Suppressor macrophage (primary cell): ENCODE measurements at places on chromosomes 1 and 21.

- no peak for DNase-seq
Measured at GRCh38 chr1:86227026-86227425, 70.5 kb upstream of the COL24A1 start.

GRCh38 chr1:162144853-162145252 is 75.4 kb downstream of the NOS1AP start:
- DNase-seq = no peak

- no peak for DNase-seq
Measured at GRCh38 chr1:171429137-171429536, 56.2 kb upstream of the PRRC2C start.

DNA sequence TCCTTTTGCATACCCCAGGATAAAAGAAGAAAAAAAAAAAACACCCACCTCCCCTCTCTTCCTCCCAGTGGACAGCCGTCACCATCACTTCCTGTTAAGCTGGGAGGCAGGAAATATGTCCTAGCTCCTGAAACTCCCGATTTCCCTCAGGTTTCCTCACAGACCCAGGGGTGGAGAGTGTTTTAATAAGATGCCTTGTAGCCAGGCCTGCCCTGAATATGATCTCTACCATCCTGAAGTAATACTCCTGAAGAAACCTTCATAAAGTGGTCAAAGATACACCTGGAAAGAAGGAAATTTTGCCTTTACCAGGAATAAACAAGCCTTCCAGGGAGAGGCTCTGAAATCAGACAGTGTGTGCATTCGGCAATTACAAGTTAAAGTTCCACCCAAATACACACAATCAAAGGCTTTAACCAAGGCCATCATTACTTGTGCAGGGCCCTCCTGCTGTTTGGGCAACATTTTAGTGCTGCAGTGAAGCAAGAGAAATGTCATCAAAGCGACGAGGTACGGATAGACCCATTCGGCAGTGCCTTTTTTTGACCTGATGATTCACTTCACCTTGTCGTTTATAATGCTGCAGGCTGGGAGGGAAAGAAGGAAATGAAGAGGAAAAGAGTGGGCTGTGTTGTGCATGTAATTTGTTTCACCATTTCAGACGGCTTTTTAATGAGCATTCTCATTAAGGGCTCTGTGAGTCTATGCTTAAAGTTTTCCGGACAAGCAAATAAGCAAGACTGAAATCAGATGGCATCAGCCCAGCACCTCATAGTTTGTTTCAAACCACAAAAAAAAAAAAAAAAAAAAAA is 41.0 kb upstream of the RASAL2 start:
- no peak for DNase-seq

GRCh38 chr1:231236938-231237337 is 4.1 kb upstream of the GNPAT start:
- DNase-seq = no peak

DNA sequence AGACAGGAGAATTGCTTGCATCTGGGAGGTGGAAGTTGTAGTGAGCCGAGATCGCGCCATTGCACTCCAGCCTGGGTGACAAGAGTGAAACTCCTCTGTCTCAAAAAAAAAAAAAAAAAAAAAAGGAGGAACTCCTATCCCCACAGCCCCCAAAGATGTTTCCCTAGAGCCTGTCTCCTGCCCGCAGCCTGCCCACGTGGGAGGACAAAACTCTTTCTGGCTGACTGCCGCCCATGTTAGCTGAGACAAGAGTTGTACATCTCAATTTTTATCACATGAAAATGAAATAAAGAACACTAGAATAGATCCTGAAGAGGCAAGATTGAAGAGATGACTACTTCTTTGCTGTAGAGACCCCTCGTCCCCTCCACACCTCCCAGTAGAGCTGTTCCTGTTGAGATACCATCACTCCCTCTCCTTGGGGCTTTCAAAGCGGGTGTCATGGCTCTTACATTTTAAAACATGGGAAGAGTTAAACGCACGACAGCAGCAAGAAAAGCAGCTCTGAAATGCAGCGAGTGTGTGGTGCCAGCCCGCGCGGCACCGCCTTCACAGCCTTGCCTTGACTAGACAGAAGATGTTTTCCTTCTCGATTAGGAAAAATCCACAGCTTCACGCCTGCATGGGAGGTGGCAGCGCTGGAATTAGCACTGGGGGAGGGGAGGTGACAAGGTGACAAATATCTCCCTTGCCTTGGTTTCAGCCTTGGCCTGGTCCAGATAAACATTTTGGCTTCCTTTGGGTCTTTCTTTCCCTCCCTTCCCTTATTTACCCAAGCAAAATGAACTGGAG is 253.4 kb upstream of the CSF3R start:
- no peak for DNase-seq

DNA sequence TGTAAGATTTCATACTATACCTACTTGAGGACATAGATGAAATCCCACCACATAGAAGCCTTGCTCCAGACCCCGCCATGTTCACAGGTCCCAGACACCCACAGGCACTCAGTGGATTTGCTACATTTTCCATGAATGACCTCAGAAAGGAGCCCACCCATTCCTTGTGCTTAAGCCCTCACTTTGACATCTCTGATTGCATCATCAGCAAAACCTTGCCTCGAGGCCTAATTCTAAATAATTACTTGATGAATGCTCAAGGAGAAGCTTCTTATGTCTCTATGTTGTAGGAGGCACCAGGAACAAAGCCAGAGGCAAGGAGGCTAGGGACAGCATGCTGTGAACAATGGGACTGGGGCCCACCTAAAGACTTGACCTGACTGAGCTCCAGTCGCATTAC is 12.1 kb downstream of the OVGP1 start:
- no peak for DNase-seq

DNA sequence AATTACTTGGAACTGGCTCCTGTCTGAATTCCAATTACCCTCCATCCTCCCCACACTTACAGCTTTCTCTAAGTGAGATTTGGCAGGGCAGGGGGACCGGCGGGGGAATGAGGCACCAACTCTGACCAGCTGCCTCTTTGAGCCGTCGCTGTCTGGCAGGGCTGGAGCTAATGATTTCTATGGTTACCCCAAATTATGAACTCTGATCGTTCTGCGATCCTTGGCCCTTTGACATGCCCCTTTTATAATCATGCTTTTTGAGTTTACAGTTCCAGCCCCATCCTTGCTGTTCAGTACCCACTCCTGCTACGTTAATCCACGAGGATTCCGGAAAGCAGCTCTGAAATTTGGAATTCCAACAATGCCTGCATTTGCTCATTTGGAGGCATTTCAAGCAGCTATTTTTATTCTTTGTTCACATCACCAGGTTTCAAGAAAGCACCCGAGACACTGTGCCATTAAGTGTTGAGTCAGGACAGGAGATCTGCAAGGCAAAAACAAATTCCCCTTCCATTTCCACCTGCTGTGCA is 54.6 kb upstream of the LBR start:
- DNase-seq = no peak

DNA sequence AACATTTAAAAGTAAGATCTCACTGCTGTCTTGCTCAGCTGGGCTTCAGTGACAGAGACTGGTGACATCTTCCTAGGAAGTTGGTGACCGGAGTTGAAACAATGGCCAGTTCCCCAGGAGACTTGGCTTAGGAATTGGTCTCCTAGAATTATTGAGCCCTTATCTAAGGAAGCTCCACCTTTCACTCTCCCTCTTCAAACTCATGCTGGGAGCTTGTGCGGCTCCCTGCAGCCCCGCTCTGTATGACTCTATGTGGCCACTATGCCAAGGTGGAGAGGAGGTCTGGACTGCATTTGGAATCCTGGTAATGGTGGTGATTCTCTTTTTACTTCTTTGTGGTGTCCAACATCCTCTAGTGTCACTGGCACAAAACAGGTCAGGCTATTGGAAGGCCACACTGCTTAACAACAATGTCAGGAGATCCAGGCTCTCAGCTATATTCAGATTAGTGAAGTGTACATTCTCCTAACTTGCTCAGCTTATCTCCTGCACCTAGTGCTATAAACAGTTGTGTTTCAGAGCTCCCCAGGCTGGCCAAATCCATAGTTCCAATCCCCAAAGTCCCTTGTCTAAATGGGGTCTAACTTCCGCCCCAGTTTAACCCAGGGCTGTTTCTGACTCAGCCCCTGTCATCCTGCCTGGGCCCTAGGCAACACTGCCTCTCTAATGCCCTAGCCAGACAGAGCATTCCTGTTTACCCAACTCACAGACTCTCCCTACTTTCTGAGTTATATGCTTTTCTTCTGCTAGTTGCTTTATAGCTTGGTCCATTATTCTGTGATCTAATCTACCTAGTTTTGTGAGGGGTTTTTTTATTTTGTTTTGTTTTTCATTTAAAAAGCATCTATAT is 18.3 kb downstream of the ATP2B4 start:
- DNase-seq = no peak

DNA sequence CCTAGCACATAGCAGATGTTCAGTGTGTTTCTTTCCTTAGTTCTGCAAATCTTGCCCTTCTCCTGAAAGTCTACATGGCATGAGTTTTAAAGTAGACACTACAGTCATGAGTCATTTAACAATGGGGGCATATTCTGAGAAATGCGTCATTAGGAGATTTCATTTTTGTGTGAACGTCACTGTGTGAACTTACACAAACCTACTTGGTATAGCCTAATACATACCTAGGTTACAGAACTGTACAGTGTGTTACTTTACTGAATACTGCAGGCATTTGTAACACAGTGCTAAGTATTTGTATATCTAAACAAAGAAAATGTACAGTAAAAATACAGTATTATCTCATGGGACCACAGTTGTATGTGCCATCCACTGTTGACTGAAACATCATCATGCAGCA is 10.0 kb downstream of the TTF2 start:
- DNase-seq = no peak

DNA sequence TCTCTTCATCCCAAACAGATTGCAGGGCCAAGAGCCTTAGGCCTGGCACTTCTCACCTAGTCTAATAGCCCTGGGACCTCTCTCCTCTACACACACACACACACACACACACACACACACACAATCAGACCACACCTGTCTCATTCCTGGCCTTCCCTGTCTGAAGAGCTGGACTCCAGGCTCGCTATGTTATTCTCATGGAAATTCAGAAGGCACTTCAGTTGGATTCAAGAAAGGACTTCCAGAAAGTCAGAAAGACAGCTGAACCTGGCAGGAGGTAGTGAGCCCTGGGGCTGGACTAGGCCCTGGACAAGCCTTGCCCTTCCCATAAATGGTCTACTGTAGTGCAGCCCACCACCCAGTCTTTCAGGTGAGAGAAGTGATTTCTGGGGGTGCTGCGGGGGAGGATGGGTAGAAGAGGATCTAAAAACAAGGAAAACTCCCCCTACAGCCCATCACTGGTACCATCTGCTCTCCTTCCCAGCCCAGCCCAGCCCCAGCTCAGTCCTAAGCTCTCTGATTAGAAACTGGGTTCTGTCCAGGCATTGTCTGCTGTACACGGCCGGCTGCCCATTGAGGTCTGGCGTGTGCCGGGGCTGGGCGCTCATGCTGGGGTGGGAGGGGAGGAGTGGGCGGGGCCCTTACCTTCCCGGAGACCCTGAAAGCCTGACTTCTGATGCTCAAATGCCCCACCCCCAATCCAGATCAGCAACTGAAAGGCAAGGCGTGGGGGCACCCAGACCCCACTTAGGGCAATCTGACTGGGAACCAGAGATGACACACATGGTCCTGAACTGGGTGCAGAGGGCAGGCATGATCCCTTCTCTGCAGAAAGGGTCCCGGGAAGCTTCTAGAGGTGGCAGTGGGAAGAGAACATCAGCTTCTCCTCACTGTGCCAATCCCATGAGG is 2.5 kb downstream of the KIF21B start:
- peak; percentile 39 for DNase-seq

GRCh38 chr1:7581754-7582459 is 189.2 kb upstream of the VAMP3 start:
- DNase-seq = no peak

DNA sequence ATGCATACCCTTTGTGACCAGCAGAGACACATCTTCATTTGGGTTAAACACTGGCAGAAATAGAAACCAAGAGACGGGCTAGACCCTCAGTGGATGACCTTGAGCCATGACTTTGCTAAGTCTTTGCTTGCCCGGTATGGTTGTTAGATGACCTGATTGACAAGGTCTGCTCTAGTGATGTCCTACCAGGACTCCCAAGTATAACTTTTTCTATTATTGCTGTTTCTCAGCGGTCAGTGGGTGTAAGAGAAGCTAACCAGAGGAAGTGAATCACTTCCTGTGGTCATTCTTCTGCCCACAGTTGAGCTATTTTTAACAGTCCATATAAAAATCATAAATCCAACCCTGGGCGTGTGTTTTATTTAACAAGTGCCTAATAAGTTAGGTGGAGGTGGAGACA is 126.2 kb upstream of the ETS2 start:
- peak; percentile 67 for DNase-seq

DNA sequence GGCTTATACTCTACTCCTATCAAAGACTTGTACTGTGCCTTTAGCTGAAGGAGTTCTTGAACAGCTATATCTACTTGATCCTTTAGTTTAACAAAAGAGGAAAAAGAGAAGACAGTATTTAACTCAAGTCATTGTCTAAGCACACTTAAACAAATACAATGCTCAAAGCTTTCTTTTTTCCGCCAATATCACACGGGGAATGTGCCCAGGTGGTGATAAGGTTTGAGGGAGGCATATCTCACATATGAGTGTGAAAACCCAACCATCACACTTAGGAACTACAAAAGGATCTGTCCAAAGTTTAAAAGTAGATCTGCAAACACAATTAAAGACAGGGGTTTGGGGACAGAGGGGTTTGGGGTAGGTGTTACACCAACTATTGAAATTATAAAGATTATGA is 59.0 kb upstream of the SLC30A10 start:
- no peak for DNase-seq

DNA sequence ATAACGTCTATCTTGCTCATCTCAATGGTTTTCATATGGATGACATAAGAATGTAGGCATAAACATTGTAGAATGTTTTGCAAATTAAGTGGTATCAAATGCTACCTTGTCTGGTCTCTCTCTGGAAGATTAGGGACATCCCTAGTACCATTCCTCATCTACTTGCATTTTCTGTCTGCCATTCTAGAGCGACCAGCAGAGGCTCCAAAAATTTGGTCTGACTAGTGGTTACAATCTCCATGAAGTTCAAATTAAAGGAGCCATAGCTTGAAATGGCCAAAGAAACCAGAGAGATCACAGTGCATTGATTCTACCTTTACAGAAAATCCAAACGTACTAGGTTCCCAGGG is 1.1 kb downstream of the CD84 start:
- peak; percentile 58 for DNase-seq

DNA sequence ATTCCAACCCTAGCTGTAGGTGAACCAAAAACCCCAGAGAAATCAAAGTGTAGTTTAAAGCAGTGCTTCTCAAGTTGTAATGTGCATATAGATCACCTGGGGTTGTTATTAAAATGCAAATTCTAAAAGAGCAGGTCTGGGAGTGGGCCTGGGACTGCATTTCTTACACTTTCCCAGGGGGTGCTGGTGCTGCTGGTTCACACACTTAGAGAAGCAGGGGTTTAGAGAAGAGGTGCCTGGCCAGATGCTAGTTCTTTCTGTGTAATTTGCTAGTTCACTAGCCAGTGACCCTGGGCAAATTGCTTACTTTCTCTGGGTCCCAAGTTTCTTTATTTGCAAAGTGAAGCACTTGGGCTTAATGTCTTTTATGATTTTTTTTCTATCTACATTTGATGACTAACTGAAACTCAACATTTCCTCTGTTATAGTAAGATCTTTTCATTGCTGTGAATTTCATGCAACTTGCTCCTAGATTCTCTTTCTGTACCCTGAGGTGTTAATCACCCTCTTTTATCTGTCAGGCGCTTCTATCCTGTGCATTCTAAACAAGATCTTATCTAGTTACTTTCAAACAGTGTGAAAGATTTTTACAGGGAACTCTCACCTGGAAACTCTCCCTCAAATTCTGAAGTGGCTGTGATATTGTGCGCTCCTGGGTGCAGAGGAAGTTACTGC is 141.9 kb upstream of the UBE2U start:
- DNase-seq = no peak
